ENCODE measurements at places on chromosomes 4 and X.
A peak's percentile ranks its signal among the peaks of the same experiment; 100 is the strongest.

- DNase-seq: no peak
Observed at GRCh38 chr4:182425302-182425701, 182.1 kb downstream of the TENM3 start.

DNA sequence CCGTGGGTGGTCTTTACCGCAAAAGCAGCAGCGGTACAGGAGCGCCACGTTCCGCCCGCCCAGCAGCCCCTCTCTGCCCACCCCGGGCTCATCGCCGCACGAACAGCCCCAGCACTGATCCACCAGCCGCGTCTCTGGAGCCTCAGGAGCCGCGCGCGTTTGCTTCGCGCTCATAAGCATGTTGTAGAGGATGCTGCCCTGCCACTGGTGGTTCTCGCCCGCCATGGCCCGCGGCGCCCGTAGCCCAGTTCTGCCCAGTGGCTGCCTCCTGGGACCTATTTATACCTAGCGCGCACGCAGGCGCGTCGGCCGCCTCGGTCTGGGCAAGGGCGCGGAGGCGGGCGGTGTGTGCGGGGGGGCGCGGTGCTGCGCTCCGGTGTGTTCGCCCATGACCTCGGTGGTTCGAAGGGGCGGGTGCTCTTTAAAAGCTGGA is at the start of gene NR0B1:
TSS of gene NR0B1 (minus strand) at position 252 of the 433 bp plus-strand sequence. CDS start at position 225, 27 bp downstream.
- DNase-seq: no peak

- DNase-seq: peak; percentile 87
Observed at GRCh38 chr4:73070074-73070390, 516 bp upstream of the COX18 start.

- no peak for DNase-seq
Observed at GRCh38 chr4:102586002-102586643, 85.0 kb downstream of the NFKB1 start.

DNA sequence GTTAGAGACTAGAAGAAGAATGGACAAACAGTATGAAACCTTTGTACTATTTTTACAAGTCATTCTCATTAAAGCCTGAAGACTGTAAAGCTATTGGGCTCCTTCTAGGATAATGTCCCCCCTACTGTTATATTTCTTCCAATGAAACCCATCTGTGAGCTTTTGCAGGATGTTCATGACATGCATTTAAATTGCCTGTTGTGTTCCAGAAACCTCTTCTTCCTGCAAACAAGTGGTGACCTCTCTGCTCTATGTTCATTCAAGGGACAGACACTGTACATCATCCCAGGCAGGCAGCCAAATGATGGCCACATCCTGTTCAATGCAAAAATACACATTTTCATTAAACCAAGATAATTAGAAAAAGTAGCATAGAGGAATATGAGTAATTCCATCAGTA is 128.0 kb downstream of the C4orf33 start:
- DNase-seq: no peak

GRCh38 chrX:39905538-39905891 is 192.2 kb downstream of the BCOR start:
- DNase-seq: no peak

- peak; percentile 46 for DNase-seq
Observed at GRCh38 chr4:122152711-122153226, 638 bp downstream of the BLTP1 start.

GRCh38 chr4:152394791-152395190 is 141.1 kb downstream of the FBXW7 start:
- no peak for DNase-seq

DNA sequence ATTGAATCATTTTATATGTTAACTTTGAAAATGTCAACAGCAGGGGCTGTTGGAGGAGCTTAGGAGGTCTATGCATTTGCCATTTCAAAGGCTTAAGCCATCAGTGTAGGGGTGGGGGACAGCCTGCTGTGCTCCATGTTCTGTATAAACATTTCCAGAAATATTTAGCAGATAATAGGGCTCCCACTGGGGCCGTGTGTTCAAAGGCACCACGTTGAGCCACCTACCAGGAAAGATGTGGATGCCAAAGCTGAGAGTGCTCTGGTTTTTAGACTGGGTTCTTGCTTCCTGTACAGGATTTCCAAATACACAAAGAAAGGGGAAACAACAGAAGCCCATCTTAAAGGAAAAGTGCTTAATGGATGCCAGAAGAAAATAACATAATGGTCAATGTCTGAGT is 219.5 kb downstream of the CENPC start:
- no peak for DNase-seq

DNA sequence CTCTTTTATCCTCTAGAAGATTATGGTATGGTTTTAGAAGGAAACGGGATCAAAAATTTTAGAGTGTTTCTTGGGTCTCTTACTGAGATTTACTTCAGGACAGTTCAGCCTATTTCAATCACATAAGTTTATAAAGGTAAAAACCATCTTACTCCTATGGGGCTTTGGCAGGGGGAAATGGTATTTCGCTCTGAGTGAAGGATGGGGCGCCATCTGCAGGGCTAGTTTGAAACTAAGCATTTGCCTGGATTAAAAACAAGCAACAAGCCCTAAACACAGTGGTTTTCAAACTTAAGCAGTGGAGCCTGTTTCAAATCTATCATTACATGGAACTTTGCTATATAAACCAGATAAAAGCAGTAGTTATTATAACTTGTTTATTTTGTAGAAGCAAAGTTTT is 361.5 kb upstream of the FMR1 start:
- DNase-seq: peak; percentile 48

DNA sequence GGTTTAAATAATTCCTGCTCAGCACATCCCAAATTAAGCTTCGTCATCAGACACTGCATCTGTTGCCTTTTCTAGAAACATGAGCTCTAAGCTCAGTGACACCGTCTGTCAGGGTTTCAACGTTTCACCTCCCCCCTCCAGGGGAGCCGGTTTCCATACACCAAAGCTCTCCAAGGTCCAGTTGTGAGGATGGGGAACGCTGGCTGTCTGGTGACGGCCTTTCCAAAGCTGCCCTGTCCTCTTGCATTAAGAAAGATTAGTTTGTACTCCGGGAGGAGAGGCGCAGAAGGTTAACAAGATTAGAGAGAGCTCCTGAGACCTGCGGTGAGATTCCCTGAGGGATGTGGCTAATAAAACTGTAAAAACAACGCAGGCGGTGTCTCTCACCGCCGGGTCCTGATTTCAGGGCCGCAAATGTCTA is 43.2 kb downstream of the ASMT start:
- peak; percentile 99 for DNase-seq

DNA sequence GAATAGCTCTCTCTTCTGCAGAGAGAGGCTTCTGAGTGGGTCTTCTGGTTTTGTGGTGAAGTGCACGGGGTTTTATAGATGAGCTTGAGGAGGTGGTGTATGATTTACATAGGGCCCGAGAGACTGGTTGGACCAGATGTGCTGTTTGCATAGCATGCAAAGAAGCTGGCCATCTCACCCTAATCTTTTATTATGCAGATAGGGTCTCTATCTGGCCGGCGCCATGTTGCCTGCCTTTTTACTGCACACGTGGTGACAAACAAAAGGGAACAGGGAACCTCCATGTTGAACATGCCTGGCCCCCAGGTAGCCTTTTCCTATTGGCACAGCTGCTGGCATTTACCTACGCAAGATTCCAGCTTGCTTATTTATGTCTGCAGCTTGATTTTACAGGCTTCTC is 473.3 kb upstream of the FAM47C start:
- peak; percentile 2 for DNase-seq

DNA sequence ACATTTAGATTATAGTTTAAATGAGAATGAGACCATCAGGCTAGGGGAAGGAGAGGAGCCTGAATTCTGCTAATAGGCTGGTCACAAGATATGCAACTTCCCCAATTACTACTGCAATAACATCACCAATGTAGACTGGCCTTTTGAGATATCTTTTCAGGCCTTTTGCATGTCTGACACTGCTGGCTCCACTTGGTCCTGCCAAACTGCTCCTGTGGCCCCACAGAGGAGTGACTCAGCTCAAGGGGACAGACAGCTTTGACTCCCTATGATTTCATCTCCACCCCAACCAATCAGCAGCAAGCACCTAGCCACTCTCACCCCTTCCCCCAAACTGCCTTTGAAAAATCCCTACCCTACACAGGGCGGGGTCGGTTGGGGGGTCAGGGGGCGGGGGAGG is 22.8 kb downstream of the GPRIN3 start:
- no peak for DNase-seq

DNA sequence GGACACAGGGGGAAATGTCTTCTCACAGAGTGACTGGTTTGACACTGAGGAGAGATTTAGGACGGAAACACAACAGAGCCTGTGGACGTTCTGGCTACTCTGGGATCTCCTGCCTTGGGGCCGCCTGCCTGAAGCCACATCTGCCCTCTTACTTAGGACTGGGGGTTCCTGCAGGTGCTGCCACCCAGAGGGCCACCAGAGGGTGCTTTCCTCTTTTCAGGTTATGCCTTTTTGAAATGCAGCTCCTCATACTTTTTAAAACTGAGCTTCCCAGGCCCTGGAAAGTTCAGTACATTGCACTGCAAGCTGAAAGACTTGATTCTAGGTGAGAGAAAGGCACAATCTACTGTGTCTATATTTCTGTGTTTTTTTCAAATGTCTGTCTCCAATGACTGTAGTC is 92.2 kb upstream of the PGRMC2 start:
- peak; percentile 52 for DNase-seq

GRCh38 chr4:21952549-21952948 is 4.0 kb upstream of the KCNIP4 start:
- no peak for DNase-seq

DNA sequence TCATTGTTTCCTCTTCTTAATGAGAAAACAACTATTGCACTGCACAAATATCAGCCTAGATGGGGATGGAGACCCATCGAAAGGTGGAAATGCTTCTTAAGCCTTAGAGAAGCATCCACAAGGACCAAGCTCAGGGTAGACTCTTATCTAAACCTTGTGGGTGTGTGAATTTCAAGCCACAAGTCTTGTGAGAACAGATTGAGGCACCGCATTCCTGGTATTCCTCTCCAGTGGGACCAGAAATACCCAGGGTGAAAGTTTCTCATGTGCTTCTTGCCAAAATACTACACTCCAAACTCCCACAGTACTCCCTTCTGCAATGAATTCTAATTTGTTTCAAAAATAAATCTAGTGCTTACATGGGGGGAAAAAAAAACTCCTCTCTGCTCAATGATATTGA is 375.6 kb downstream of the PDGFC start:
- DNase-seq: peak; percentile 19

DNA sequence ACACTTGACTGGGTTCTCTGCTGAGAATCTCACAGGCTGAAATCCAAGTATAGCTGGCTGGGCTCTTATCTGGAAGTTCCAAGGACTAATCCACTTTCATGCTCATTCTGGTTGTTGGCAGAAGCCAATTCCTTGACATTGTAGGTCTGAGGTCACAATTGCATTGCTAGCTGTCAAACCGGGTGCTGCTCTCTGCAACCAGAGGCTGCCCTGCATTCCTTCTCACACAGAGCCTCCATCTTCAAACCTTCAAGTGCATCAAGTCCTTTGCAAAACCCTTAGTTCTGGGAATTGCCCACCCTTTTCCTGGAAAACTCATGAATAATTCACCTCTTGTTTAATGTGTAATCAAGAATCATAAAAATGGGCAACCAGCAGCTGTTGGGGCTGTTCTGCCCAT is 404.2 kb downstream of the KCNIP4 start:
- peak; percentile 50 for DNase-seq

DNA sequence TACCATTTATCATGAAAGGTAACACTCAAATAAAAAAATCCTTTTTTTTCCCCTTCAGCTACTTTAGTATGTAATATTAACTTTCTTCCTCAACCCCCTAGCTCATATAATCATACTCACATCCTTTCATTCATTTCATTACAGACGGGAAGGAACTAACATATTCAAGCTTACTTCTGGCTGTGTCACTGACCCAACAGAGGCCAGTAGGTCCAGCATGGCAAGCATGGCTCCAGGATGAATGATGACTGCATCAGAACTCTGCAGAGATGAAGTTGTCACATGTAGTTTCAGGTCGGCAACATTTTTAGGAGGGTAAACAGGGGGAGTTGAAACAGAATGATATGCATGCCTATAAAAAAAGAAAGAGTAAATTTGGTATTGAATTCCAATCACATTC is 163.4 kb downstream of the WDFY3 start:
- DNase-seq: no peak

DNA sequence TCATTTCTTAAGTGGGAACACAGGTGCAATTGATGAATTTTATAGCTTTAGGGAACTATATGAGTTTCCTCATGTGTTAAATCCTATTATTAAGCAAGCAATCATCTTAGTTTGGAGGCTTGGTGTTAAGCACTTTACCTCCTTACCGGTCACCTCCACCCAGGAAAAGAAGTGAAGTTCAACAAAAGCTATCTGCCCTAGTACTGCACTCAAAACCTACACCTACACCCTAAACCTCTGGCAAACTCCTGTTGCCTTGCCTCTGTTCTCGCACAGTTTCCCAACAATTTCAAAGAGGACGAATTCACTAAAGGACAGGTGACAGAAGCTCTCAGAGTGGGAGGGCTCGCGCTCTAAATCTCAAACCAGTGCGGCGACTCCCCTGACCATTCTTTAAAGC is 85.7 kb upstream of the TENT5D start:
- peak; percentile 68 for DNase-seq

DNA sequence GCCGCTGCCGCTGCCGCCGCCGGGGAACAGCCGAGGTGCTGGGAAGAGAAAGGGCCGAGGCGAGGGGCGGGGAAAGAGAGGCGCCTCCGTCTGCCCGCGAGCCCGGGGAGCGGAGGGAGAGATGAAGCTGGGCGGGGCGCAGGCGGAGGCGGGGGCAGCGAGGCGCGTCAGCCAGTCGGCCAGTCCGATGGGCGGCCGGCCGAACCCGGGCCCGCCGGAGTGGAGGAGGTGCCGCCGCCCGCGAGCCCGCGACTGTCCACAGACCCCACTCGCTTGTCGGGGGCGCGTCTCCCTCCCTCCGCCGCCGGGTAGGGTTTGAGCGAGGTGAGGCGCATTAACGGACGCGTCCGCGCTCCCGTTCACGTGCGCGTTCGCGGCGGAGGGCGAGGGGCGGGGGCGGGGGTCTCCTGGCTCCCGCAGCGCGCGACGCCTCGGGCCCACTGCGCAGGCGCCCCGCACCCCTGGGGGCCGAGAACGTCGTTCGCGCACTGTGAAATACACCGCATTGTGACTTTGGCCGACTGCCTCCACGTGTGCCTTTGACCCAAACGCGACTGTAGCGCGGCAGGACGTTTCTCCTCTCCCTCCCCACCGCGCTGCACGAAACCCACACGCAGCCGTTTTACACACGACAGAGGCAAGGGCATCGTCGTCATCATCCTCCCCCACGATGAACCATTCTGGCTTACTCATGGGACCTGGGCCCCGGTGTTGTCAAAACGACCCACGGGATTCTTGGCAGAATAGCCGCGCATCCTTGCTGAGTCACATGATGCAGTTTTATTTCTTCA is at the start of gene NUDT11:
TSS of gene NUDT11 (minus strand) at position 92 of the 791 bp plus-strand sequence. CDS start 148 bp downstream, outside the sequence.
- peak; percentile 94 for DNase-seq

DNA sequence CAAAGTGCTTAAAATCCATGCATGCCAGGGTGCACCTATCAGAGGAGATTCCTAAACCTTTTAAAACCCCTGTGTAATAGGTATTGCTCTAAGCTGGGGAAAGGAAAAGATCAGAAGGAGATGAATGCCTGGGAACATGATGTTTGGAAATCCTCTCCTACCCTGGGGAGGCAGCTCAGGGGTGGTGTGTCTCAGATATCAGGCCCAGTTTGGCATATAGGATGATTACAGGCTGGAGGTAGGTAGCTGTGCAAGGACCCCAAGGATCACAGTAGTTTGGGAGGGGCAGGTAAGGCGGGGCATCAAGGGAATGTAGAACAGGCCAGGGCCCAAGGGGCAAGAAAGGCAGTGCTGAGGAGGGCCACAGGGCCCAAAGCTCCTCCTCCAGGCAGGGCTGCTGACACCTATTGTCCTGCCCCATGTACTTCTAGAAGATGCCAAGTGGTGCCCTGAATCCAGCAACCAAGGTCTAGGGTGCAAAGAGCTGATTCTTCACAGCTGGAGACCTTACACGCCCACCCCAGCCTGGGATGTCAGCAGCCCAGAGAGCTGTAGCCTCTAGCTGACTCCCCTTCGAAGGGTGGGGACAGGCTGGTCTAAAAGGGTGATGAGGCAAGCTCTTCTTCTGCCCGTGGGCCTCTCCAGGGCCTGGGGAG is 17.6 kb downstream of the SASH3 start:
- no peak for DNase-seq

Data from NCI-H82 (cell line).